ENCODE measurements at places on chromosomes 7 and 10.

DNA sequence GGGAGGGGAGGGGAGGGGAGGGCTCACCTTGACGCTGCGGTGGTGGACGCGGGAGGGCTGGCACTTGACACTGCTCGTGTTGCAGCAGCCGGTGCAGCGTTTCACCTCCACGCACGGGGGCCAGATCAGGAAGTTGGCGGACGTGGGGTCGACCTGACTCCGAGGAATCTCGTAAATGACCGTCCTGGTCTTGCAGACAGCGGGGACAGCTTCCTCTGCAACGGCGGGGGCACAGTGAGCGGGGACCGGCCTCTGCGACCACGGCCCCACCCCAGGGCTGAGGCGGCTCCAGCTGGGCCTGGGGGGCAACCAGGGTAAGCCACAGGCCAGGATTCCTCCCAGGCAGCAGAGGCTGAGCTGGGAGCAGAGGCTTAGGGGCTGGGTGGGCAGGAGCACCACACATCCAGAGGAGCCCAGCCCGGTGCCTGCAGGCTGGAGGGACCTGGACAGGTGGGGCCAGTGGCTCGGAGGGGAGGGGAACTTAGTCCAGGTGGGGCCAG is 8.8 kb downstream of the PDGFA start:
- DNase-seq, result no peak

DNA sequence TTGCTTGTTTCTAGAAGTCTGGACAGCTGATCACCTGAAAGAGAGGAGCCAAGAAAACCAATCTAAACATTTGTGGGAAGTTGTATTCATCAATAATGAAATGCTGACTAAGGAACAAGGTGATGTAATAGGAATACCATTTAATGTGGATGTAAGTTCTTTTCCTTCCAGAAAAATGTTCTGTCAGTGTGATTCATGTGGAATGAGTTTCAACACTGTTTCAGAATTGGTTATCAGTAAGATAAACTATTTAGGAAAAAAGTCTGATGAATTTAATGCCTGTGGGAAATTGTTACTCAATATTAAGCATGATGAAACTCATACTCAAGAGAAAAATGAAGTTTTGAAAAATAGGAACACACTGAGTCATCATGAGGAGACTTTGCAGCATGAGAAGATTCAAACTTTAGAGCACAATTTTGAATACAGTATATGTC is 39.8 kb upstream of the ZNF37A start:
- no peak for DNase-seq

- no peak for DNase-seq
Observed at GRCh38 chr10:133020193-133020817, 67.4 kb upstream of the ADGRA1 start.

DNA sequence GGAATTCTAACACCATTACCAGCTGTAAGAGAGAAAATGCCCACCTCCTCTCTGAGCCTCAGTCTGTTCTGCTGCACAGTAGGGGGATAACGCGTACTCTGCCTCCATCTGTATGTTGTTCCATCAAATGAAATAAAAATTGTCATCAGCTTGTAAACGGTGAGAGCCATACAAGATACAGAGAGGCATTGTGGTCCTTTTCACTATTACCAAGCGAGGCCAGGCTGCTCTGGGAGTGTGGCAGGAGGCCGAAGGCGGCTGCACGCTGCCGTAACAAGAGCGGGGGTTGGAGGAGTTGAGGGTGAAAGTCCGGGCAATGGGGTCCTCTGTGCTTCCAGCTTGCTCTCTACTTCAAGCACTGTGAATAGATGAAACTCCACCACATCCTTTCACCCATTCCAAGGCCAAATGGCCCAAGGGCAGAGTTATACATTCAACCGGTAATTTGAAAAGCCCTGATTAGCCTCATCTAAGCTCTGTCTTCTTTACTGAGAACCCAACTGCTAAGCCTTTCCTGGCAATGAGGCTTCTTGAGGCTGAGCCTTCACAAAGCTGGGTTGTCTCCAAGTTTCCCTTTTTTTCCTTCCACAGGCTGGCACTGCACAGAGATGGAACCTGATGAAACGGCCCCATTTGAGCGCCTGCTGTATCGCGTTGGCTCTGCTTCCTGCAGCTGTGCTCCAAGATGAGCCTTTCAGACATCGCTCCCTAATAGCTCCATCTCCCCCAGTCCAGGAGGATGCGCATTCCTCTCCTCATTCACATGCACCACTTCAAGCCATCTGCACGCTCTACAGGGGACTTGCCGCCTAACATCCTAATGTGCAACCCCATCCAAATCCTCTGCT is 47.2 kb downstream of the PYROXD2 start:
- peak; percentile 59 for DNase-seq

- DNase-seq, result no peak
Observed at GRCh38 chr7:46746695-46747687, 825.9 kb upstream of the IGFBP3 start.

GRCh38 chr10:129662426-129662825 is 195.4 kb downstream of the MGMT start:
- DNase-seq, result no peak

GRCh38 chr7:23380961-23381360 is 81.8 kb downstream of the MALSU1 start:
- no peak for DNase-seq

GRCh38 chr7:1288996-1289551 is 56.4 kb downstream of the UNCX start:
- no peak for DNase-seq

GRCh38 chr10:78843495-78843894 is 225.3 kb upstream of the ZMIZ1 start:
- no peak for DNase-seq

DNA sequence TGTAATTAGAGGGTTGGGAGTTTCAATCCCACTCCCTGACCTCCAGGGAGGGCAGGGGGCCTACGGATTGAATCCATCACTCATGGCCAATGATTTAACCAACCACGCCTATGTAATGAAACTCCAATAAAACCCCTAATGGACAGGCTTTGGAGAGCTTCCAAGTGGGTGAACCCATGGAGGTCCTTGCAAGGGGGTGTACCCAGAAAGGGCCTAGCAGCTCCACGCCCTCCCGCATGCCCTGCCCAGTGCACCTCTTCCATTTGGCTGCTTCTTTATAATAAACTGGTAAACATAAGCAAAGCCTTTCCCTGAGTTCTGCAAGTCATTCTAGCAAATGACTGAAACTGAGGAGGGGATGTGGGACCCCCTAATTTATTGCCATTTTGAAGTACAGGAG is 280.1 kb downstream of the FRMD4A start:
- no peak for DNase-seq

DNA sequence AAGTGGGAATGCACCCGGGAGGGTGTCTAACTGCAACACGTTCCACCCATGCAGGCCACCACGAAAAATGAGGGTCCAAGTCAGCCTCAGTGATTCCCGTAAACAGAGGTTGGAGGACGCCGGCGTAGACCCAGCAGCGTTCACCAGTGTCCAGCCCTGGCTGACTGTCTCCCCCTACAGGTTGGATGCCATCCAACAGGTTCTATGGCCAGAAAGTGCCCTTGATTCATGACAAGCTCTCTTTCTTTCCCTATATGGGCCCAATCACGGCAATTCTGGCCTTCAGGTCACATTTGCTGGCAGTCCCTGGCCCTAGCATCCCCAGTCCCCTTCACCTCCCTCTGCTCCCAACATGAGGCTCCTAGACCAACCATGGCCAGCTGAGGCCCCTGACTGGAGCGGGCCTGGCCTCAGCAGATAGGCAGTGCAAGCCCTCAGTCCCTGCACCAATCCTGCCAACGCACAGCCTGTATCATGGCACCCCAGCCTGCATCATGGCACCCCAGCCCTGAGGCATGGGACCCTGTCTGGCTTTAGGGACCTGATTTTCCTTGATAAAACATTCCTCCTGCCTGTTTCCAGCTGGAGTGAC is 227.4 kb downstream of the GRID1 start:
- peak; percentile 38 for DNase-seq

- no peak for DNase-seq
Observed at GRCh38 chr7:76048668-76048988, 722 bp downstream of the MDH2 start.

- DNase-seq, result no peak
Observed at GRCh38 chr10:127161482-127161881, 34.9 kb downstream of the INSYN2A start.

GRCh38 chr10:103789771-103790201 is 65.6 kb downstream of the SH3PXD2A start:
- DNase-seq, result no peak

- DNase-seq, result no peak
Observed at GRCh38 chr7:122403113-122403512, 98.6 kb upstream of the FEZF1 start.

GRCh38 chr10:123367195-123367594 is 213.0 kb downstream of the BUB3 start:
- peak; percentile 89 for DNase-seq

DNA sequence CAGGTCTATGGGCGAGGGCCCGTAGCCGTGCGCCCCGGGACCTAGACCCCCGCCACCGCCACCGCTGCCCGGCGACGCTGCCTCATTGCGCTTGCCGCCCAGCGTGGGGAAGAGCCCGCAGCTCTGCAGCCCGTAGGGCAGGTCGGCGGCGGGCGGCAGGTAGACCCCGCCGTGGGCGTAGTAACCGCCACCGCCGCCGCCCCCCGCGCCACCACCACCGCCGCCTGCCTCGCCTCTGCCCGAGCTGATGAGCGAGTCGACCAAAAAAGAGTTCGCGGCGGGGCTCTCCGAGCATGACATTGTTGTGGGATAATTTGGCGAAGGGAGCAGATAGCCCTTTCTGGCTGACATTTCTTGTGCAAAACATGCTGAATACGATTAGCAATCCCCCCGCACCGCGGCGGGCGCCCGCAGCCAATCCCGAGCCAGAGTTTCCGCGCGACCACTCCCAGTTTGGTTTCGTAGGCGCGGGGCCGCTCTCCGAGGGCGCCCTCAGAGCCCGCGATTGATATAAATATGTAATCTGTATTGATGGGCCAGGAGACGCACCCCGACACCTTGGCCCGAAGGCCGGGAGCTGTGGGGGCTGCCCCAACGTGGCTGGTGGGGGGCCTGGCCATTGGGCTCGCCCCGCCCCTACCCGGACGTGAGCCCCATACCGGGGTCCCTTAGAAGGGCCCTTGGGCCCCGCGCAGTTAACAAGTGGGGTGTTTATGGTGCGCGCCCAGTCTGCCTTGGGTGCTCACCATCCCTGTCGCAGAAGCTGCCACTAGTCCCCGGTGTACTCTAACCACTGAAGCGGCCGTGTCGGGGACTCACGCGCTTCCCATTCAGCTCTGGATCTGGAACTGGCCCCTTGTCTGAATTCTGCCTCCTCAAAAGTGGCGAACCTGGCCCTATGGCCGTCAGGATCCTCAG is at the start of gene HOXA10:
Gene HOXA10 (minus strand): TSS at position 365 of the 918 bp plus-strand sequence. CDS start 14 bp downstream, at position 351.
- no peak for DNase-seq

DNA sequence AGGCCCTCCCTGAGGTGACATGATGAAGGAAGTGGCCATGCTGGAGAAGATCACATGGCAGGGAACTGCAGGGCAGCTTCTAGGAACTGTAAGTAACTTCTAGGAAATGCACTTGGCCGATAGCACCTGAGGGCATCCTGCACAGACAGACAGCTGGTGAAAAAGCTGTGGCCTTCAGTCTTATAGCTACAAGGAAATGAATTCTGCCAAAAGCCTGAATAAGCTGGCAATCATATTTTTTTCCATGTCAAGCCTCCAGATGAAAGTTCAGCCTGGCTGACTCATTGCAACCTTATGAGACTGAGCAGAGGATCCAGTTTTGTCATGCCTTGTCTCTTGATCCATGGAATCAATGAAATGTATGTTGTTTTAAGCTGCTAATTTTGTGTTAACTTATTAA is 91.1 kb upstream of the CACNA2D1 start:
- no peak for DNase-seq

GRCh38 chr7:66206119-66206933 is 1.2 kb downstream of the TPST1 start:
- no peak for DNase-seq
